ENCODE measurements at places on chromosomes 7 and 10.

DNA sequence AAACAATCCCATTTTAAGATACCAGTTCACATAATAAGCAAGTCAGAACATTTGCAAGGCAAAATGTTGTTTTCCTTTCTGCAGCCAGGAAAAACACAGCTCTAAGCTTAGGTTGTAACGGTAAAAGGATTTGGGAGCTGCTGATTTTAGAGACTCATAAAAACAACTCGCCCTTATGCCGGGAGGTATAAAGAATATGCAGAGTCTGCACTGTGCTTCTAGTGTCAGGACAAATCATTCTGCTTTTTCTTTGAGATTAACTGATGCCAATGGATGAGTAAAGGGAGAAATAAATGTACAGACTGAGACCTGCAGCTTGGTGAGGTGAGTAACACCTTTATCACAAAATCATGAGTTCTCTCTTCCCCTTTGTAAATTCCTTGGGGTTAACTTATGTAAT is 2.0 kb upstream of the SFR1 start:
- no peak for DNase-seq

GRCh38 chr10:71409516-71410104 is 12.9 kb downstream of the CDH23 start:
- DNase-seq: no peak

- DNase-seq: no peak
Measured at GRCh38 chr10:133125901-133126300, 34.1 kb upstream of the KNDC1 start.

- DNase-seq: peak; percentile 84
Measured at GRCh38 chr7:17392846-17393245, 94.4 kb downstream of the AHR start.

DNA sequence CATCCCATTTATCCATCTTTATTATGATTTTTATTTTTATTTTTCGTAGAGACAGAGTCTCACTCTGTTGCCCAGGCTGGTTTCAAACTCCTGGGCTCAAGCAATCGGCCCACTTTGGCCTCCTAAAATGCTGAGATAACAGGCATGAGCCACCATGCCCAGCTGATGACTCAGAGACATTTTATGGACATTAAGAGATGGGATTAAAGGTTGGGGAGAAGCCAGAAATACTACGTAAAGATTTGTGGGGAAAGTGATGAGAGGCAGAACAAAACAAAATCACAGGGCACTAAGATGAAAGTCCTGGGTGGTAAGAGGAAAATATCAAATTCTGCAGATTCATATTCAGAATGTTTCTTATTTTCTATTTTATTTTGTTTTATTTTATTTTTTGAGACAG is 7.6 kb downstream of the WNT8B start:
- DNase-seq: no peak

Data from AG09309 (cell line).